Activated CD4-positive, alpha-beta memory T cell treated with anti-CD3 and anti-CD28 coated beads for 36 hours (primary cell): ENCODE measurements at places on chromosomes 4 and X. TPM values are rescaled to one million over a fixed set of nuclear protein-coding genes. Genes with fewer than 3 reads are reported as not detected.

DNA sequence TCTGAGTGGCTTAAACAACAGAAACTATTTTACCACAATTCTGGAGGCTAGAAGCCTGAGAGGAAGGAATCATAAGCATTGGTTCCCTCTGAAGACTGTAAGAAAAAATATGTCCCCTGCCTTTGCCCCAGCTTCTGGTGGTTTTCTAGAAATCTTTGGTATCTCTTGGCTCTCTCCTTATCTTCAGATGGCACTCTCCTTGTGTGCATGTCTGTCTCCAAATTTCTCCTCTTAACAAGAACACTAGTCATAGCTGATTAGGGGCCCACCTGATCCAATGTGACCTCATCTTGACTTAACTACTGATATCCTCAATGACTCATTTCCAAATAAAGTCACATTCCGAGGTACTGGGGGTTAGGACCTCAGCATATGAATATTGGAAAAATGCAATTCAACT lies 635.0 kb upstream of the NR3C2 start:
- DNase-seq: no peak
- H3K4me3 ChIP-seq: no peak overlapping the region
- peaks cover 2% of the 10 kb centered on the region for H3K27me3 ChIP-seq
- no peaks in the 10 kb centered on the region for H3K4me1 ChIP-seq
- H3K27ac ChIP-seq: no peak overlapping the region

Gene SLIT2
- total RNA-seq: not detected

DNA sequence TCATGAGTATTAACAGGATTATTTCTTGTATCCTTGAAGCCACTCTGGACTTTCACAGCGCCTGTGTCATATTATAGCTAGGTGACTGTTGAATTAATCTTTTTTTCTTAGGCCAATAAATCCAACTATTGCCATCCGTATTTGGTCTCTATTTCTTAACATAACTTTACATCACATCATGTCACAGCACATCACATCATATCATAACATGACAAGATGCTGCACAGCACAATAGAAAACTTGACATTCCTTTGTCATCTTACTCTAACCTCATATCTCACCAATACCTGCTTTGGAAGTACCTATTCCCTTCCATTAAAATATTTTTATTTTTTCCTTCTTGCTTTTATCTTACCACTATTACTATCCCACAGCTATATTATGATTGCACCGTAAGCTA lies 1480.8 kb downstream of the TECRL start:
- H3K27me3 ChIP-seq: no peaks in the 10 kb centered on the region
- H3K4me1 ChIP-seq: no peaks in the 10 kb centered on the region
- H3K27ac ChIP-seq: no peak overlapping the region

- no peaks in the 10 kb centered on the region for H3K4me1 ChIP-seq
- no peaks in the 10 kb centered on the region for H3K36me3 ChIP-seq
- no peak overlapping the region for H3K27ac ChIP-seq
Measured at GRCh38 chrX:29107231-29107630, 520.0 kb downstream of the IL1RAPL1 start.

- H3K4me1 ChIP-seq: no peaks in the 10 kb centered on the region
- H3K27me3 ChIP-seq: no peaks in the 10 kb centered on the region
- no peak overlapping the region for H3K4me3 ChIP-seq
- H3K36me3 ChIP-seq: no peaks in the 10 kb centered on the region
Measured at GRCh38 chr4:83757121-83757621, 221.3 kb downstream of the GPAT3 start.

- peaks cover 58% of the 10 kb centered on the region for H3K4me1 ChIP-seq
- peak overlapping the region; percentile 99 for H3K4me3 ChIP-seq
- H3K27ac ChIP-seq: peak overlapping the region; percentile 98
- peak; percentile 65 for DNase-seq
- peaks cover 57% of the 10 kb centered on the region for H3K36me3 ChIP-seq
Measured at GRCh38 chrX:71107762-71108360, 1.3 kb upstream of the CXorf65 start.

Gene NWD2
- not detected for total RNA-seq

Gene FAT1
- total RNA-seq: not detected

DNA sequence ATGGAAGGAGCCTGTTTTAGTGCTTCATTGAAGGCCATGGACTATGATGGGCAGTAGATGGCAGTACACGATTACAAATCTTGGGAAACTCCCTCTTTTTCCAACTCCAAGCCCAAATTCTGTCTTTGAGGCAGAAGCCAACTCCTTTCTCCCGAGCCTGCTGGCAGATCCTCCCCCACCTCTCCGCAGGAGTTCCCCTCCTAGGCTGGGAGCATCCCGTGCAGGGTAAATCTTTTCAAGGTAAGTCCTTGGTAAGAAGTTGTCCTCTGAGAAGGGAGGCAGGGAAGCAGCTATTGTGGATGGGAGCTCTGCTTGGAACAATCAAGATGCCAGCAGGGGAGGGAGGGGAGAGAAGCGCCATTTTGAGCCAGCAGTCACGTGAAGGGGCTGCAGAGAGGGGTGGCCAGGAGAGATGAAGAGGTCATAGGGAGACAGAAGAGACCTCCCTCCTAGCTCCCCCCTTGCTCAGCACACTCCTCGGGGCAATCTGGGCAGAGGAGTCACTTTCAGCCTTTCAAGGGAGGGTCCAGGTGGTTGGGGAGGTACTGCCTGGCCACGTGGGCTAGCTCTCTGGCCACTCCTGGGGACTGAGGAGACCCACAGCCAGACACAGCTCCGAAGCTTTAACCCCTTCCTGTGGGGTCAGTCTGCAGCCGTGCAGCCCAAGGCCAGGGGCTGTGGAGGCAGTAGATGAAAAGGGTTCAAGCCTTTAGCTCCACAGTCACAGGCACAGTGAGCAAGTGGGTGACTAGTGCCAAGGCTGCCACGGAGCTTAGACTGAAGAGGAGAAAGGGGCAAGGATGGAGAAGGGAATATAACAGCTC lies 9.6 kb downstream of the CC2D2A start:
- no peaks in the 10 kb centered on the region for H3K36me3 ChIP-seq
- no peak overlapping the region for H3K4me3 ChIP-seq
- no peak for DNase-seq

DNA sequence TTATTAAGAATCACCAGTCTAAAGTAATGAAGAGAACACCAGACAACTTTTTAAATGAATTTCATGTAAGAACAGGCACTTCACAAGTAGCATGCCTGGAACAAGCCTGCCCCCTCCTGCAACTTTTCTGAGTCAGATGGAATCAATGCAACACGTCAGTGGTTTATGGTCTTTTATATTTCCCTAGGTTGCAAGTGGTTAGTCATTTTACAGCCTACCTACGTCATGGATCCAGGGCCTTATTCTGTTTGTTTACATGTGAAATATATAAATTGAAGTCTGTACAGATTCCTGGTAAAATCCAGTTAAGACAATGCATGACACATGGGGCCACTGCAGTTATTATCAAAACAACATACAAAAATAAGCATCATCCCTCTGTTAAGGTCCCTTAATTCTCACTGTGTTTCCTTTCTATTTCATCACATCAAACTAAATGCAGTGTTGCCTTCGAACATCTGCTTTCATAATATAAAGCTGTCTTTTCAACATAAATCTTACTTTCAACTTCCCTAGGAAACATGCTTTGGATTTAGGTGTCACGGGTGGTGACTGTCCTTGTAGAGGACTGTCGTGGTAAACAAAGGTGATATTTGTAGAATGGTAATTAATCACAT lies 309.3 kb downstream of the FRMPD4 start:
- no peaks in the 10 kb centered on the region for H3K27me3 ChIP-seq
- no peaks in the 10 kb centered on the region for H3K36me3 ChIP-seq
- no peak for DNase-seq
- H3K27ac ChIP-seq: no peak overlapping the region

DNA sequence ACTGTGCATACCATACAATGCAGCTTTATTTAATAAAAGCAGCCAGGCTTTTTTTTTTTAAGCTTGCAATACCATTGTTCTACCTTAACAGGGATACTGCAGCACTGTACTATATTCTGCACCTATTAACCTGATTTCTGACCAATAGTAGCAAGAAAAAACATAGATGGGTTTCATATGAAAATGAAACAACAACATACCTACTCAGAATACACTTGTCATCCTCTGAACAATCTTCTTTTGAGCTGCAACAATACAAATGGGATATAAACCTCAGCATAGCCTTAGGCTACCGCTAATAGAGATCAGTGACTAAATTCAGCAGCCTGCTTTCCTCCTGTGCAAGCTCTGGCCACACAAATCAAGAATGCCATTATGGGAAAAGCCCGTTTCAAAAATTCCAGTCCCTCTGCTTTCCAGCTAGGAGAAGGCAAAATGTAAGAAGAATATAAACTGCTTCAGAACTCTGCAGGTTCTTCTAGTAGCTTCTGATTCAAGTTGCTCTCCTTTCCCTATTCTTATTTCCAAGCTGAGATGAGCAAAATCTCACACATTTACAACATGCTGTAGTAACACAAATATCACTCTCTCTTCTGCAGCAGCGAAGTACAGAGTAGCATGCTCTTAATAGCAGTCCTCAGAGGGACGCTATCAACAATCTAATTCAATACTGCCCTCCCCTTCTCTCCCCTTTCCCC lies 143.4 kb downstream of the KLHL13 start:
- no peak for DNase-seq
- H3K27ac ChIP-seq: no peak overlapping the region
- no peaks in the 10 kb centered on the region for H3K36me3 ChIP-seq
- H3K4me1 ChIP-seq: no peaks in the 10 kb centered on the region
- no peak overlapping the region for H3K4me3 ChIP-seq

Gene CCKAR
- total RNA-seq: not detected

Gene KCNIP4
- total RNA-seq: not detected

- DNase-seq: no peak
- H3K27ac ChIP-seq: no peak overlapping the region
- no peak overlapping the region for H3K4me3 ChIP-seq
- H3K4me1 ChIP-seq: no peaks in the 10 kb centered on the region
- H3K36me3 ChIP-seq: no peaks in the 10 kb centered on the region
Measured at GRCh38 chr4:82713856-82714255, 84.7 kb downstream of the SCD5 start.

- DNase-seq: no peak
- no peak overlapping the region for H3K4me3 ChIP-seq
- peaks cover 21% of the 10 kb centered on the region for H3K4me1 ChIP-seq
- peaks cover 12% of the 10 kb centered on the region for H3K36me3 ChIP-seq
Measured at GRCh38 chr4:6889101-6889735, 20.4 kb upstream of the TBC1D14 start.

DNA sequence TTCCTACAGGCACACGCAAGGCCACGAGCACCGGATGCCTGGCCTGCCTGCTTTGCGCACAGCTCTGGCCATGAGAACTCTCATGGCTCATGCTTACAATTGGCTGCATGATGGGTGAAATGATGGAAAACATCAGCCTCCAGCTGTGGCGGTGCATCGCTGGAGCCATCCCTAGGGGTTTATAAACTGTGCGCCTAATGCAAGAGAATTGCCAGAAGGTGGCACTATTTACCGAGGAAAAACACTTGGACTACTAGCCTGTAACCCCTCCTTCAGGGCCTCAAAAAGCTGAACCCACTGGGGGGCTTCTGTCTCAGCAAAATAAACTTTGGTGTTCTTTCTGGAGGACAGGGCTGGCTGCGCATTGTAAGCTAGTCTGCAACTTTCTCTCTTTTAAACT lies 51.9 kb downstream of the PHKA2 start:
- peaks cover 2% of the 10 kb centered on the region for H3K36me3 ChIP-seq
- no peak for DNase-seq
- H3K27ac ChIP-seq: no peak overlapping the region
- no peak overlapping the region for H3K4me3 ChIP-seq
- H3K27me3 ChIP-seq: no peaks in the 10 kb centered on the region

Gene GAGE12F
- total RNA-seq: not detected

DNA sequence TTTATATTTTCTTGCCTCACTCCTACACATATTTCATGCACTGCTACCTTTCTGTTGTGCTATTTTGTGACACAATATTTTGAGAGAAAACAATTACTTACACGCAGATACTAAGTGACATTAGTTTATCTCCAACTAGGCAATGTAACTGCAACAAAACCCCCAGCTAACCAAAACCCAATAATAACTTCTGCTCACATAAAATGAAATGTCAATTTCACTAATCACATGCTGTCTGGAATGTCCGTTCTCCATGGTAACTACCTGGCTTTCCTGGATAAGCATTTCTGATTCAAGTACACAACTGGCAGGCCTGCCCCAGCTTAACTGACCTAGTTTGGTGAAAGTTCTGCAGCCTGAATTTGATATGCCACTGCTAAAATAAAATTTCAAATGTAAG lies 313.5 kb downstream of the TMA16 start:
- H3K36me3 ChIP-seq: no peaks in the 10 kb centered on the region
- H3K4me1 ChIP-seq: no peaks in the 10 kb centered on the region
- DNase-seq: no peak

- peaks cover 40% of the 10 kb centered on the region for H3K4me1 ChIP-seq
- peak; percentile 44 for DNase-seq
- peaks cover 7% of the 10 kb centered on the region for H3K36me3 ChIP-seq
- H3K27me3 ChIP-seq: peaks cover 1% of the 10 kb centered on the region
- H3K4me3 ChIP-seq: peak overlapping the region; percentile 94
- peak overlapping the region; percentile 97 for H3K27ac ChIP-seq
Measured at GRCh38 chr4:145937971-145938611, 532 bp downstream of the ZNF827 start.

DNA sequence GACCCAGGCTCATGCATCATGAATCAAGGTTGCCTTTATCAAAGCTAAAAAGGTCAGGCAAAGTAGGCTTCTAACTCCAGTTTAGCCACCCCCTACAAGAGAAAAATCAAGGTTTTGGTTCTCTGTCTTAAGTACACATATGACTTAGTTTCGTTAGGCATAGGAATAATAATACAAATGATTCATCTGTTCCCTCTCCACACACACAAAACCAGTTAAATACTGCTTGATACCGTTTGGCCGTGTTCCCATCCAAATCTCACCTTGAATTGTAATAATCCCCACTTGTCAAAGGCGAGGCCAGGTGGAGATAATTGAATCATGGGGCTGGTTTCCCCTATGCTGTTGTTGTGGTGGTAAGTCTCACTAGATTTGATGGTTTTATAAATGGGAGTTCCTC lies 226.2 kb downstream of the HS6ST2 start:
- H3K4me3 ChIP-seq: no peak overlapping the region
- no peak overlapping the region for H3K27ac ChIP-seq
- H3K27me3 ChIP-seq: no peaks in the 10 kb centered on the region
- no peaks in the 10 kb centered on the region for H3K36me3 ChIP-seq
- peaks cover 12% of the 10 kb centered on the region for H3K4me1 ChIP-seq

Gene ALB
- not detected for total RNA-seq

Gene PDCL2
- not detected for total RNA-seq

DNA sequence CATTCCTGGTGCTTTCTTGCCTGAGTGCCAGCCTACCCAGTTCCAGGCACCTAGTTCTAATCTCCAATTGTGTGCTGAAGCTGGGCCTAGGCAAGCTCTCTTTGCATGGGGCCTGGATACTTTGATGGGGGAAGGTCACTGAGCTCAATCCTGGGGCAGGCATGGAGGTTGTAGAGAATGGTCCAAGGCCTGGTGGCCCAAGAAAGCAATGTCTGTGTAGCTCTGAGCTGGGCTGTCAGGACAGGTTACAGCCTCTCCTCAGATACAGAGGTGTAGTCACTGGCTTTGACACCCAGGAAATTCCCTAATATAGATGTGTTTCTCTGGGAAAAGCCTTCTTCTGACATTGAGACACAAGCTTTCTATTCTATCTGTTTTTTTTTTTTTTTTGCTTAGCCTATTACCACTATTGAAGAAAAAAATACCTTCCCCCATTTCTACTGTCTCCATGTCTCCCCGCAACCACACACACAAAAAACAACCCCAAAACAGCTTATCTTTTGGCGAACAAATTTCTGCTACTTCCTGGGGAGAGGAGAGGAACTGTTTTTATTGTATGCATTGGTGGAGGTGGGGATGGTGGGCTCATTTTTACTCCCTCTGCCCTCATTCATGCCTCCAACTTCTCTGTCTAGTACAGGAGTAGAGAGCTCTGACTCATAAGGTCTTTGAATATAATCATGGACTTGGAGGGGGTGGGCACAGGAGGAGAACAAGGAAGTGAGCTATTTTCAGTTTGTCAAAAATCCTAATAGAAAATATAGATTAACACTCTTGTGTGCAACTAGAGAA lies 66.7 kb upstream of the DHX15 start:
- DNase-seq: no peak
- H3K4me1 ChIP-seq: no peaks in the 10 kb centered on the region
- no peaks in the 10 kb centered on the region for H3K36me3 ChIP-seq
- peaks cover 5% of the 10 kb centered on the region for H3K27me3 ChIP-seq
- H3K27ac ChIP-seq: no peak overlapping the region
